CD4-positive, alpha-beta T cell treated with Interleukin-4 for 1 hour (primary cell): ENCODE measurements at places on chromosomes 5 and 9.

- DNase-seq = no peak
Measured at GRCh38 chr5:79503794-79504495, 10.0 kb downstream of the HOMER1 start.

DNA sequence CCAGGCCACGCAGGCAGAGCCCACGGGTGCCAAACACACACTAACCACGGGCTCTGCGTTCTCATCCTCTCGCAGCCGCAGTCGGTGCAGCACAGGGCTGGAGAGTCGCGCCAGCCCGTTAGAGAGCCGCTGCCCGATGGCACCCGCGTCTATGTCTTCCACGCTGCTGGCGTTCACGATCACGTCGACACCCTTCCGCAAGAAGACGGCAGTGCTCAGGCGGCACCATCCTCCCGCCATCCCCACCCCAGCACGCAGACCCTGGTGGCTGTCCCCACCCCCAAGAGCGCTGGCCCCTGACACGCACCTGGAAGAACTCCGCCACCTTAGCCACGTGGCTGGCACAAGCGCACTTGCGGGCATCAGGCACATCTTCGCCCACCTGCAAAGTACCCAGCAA lies 6.0 kb downstream of the DBN1 start:
- no peak for DNase-seq

DNA sequence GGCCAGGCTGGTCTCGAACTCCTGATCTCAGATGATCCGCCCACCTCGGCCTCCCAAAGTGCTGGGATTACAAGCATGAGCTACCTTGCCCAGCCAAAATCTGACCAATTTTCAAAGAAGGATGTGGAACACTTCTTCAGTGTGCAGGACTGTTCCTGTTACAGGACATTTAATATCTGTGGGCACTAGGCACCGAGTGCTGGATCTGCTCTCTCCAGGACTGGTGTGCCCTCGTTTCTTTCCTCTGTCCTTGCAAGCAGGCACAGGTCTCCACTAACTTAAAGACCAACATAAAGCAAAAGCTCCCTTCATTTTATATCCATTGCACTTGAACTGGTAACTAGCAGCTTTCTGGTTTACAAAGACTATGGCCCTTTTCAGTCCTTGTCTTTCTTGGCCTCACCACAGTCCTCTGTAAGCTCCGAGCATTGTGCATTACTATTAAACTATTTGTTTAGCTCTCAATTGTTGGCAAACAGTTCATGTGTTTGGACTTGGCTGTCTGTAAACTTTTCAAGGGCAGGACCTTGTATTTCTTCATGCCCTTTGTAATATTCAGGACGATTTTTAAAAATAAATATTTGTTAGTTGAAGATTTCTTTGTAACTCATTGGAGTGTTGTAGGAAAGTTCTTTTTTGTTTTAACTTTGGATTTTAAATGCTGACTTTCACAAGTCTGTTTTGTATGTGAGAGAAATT lies 37.3 kb downstream of the ARHGEF28 start:
- DNase-seq = no peak

- DNase-seq = no peak
Measured at GRCh38 chr5:172405226-172406107, 48.9 kb downstream of the SH3PXD2B start.

- no peak for DNase-seq
Measured at GRCh38 chr5:174990909-174991308, 266.5 kb downstream of the MSX2 start.

DNA sequence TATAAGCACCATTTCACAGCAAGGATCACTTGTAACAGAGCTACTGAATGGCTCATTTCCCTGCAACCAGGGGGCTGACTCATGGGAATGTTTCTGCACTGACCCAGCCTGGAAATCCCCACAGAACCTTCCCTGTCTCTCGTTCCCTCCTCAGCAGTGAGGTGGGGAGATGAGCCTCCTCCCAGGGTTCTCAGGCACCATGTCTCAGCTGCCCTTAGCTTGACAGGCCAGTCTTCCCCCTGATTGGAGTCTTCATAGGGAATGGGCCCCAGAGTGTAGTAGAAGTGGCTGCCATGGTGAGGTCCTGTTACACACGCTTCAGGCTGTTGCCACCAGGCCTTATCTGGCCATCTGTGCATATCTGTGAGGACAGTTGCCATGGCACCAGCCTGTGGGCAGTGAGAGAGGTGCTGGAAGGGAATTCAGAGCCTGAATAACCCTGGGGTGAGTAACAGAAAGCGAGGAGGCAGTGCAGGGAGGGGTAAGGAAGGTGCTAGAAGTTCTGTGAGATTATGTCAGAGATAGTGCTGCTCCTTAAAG lies 324.4 kb downstream of the ENC1 start:
- DNase-seq = peak; percentile 16

- DNase-seq = no peak
Measured at GRCh38 chr9:1219284-1219683, 169.1 kb downstream of the DMRT2 start.

DNA sequence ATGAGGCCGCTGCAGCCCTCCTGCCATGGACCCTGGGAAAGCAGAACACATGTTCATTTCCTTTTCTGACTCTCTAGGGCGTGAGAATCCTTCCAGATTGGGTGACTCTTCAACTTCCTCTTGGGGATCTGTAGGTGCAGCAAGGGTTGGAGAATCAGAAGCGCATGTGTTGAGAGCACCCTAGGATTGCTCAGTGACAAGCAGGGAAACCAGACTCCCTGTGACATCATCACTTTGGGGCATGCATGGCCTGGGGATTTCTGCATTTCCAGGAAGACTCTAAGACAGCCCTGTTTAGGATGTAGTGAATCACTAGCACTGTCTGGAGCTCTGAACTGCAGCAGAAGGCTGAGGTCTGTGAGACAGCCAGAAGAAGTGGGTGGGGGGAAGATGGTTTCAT lies 15.1 kb upstream of the LCP2 start:
- peak; percentile 89 for DNase-seq

- DNase-seq = no peak
Measured at GRCh38 chr9:120412425-120412951, 167.5 kb downstream of the CDK5RAP2 start.

DNA sequence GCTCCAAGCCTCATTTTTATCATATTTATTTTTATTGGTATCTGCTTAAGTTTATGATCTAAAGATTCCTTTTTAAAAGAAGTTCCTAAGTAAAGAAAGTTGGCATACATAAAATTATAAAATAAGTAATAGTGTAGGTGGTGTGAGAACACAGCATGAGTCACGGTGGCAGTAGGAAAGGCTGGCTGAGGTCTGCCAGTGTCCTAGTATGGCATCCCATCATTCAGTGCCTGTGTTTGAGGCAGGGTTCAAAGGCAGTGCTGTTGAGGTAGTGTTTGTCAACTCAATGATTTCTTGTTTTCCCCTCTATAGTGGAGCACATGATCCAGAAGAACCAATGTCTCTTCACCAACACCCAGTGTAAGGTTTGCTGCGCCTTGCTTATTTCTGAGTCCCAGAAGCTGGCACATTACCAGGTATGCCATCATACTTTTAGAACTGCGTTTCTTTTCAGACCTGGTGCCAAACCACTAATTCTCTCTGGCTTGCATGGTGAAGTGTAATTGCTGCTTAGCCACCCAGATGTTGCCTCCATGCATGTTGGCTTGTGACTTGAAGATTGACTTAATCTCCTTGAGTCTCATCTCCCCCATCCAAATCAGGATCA lies 18.4 kb downstream of the ZNF346 start:
- DNase-seq = no peak

GRCh38 chr5:151451626-151452520 lies 4.5 kb downstream of the SLC36A1 start:
- DNase-seq = no peak

- no peak for DNase-seq
Measured at GRCh38 chr9:110799396-110799795, 130.8 kb downstream of the MUSK start.

DNA sequence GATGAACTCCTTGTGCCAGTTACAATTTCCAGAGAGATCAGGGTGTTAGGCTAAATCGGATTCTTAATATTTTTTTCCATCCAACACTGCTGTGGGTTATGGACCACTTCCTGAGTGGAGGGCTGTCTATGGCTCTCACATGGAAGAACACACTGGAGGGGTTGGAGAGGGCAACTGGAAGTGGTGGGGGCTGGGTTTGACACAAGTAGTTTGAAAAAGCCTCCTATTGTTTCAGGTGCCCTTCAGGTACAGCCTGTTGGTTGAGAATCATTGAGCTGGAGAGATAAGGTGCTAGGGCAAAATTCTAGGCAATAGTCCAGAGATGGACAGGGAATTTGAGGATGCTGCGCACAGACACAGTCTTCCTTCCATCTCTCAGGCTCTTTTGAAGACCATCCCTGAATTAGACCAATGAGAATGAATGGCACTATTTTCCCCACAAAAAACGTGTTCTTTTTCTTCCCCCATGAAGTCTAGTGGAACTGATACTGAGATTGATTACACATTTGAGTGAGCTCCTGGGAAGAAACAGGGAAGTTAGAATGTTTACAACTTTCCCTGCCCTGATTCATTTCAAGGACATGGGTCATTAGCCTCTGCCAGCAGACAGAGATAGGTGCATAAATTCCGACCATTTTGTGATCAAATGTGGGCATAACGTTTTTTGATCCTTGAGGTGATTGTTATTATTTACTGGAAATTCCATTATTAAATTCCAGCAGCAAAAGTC lies 87.7 kb downstream of the ACER2 start:
- no peak for DNase-seq

DNA sequence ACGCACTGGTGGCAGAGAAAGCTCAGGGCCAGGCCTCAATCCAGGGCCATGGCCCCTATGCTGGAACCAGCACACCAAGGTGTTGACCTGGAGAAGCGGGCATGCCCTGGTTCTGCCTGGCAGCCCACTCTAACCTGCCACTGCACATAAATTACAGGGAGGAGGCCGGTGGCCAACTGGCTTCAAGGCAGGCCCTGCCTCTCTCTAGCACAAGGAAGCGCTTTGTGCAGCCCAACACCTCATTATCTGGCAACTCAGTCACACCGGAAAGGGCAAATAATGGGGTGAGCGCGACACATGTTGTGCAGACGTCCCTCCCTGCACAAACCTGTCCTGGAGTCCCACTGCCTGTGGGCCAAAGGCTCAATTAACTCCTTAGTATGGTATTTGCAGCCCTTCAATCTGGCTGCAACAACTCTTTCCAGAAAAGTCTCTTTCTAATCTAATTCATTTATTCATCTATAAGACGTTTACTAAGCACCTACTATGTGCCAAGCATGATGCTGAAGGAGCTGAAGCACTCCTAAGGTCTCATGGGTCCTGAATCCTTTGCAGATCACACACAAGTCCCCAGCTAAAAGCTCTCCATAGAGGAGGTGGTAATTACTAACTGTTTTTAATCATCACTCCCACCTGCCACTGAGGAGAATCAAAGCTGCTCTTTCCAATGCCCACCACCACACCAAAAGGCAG lies 24.9 kb downstream of the SHB start:
- DNase-seq = no peak

DNA sequence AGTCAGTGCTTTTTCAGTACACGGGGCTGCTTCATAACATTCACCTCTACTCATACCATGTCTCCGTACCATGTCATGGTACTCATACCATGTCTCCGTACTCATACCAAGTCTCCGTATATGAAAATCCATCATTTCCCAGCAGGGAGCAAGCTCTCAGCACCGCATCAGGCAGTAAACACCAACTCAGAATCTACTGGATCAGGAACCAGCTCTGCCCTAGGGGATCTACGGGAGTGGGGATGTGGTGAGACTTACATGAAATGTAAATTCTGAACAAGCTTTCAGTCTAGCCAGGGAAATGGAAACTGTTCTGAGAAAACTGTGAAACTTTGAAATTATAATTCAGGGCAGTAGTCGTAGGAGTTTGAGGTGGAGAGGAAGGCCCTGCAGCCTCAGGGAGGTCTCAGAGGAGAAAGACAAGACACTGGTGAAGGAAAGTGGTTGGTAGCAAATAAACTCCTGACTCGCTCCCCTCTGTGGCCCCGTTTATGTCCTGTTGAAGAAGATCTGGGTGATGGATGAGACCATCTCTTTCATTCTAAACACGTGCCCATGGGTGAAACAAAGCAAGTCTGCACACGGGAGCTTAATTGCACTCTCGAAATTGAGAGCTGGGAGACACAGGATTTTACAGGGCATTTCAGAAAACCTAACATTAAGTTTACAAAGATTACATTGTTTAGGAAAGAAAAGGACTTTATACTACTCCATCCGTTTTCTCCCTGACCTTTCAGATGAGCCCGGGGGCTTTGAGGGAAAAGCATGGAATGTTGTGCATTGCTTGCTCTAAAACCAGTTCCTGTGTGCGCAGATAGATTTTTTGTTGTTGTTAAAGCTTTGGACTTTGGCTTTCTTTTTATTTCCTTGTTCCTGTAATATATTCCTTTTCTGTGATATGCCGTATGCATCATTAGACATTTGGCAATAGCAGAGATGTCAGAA lies 26.8 kb downstream of the ACTBL2 start:
- DNase-seq = no peak

- DNase-seq = no peak
Measured at GRCh38 chr5:77066823-77067442, 20.2 kb downstream of the ZBED3 start.

- DNase-seq = no peak
Measured at GRCh38 chr9:97386265-97386633, 25.6 kb upstream of the TDRD7 start.

- no peak for DNase-seq
Measured at GRCh38 chr5:14475045-14475444, 106.5 kb upstream of the OTULINL start.

DNA sequence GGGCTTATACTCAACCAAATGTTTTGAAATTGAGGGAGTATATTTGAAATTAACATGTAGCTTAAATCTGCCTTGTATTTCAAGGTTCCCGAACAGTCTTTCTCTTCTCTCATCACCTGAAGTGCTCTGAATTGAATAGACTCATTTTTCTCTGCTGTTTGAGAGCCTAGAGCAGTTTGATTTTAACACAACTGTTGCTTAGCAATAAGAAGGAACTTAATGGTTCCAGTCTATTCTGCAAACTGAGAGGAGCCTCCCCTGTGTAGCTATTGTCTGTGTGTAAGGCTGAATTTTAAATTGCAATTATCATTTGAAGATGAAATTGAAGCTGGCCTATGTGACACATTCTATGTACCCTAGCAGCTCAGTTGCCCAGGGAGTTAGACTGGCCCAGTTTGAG lies 87.1 kb upstream of the CKMT2 start:
- no peak for DNase-seq

DNA sequence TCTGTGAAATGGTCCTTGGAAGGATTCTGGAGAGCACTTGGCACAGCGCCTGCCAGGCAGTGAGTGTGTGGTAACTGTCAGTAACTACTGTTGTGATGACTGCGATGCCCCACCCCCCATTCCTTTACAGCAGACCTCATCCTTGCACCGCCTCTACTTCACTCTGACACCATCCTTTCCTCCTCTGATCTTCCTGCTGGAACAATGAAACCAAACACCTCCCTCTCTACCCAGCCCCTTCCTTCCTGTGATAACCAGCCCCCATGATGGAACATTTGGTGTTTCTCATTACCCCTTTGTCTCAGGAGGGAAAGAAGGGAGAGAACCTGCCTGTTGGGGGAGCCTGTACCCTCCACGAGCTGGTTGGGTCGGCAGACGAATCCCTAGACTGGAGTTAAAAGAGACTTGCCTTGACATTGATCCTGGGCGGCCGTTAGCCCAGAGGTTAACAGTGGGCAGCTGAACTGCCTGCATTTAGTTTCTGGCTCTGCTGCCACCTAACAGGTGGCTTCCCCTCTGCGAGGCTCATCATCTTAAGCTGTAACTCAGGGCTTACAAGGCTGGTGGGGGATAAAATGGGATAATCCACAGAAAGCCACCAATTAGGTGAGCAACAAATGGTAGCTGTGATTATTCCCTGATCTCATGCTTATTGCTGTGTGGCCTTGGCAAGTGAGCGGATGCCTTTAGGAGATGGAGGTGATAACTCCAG lies 34.2 kb upstream of the GRPEL2 start:
- DNase-seq = no peak
